ENCODE measurements at places on chromosomes 3 and 15.
A peak's percentile ranks its signal among the peaks of the same experiment; 100 is the strongest.

DNA sequence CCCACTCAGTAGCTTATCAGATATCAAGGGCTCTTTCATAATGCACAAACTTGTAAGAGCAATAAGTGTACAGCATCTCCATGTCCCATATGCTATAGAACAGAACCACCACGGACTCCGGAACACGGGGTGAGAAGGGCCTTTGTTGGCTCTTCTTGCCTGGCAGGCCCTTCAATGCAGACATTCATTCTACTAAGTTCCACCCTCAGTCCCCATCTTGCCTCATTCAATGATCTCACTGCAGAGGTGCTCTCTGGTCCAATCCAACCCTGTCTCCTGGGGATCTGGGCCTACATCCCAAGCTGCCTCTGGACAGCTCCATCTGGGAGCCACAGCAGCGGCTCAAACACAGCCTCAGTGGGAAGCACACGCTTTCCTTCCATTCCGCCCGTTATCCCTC lies 16.8 kb downstream of the HACD2 start:
- no peak for DNase-seq

DNA sequence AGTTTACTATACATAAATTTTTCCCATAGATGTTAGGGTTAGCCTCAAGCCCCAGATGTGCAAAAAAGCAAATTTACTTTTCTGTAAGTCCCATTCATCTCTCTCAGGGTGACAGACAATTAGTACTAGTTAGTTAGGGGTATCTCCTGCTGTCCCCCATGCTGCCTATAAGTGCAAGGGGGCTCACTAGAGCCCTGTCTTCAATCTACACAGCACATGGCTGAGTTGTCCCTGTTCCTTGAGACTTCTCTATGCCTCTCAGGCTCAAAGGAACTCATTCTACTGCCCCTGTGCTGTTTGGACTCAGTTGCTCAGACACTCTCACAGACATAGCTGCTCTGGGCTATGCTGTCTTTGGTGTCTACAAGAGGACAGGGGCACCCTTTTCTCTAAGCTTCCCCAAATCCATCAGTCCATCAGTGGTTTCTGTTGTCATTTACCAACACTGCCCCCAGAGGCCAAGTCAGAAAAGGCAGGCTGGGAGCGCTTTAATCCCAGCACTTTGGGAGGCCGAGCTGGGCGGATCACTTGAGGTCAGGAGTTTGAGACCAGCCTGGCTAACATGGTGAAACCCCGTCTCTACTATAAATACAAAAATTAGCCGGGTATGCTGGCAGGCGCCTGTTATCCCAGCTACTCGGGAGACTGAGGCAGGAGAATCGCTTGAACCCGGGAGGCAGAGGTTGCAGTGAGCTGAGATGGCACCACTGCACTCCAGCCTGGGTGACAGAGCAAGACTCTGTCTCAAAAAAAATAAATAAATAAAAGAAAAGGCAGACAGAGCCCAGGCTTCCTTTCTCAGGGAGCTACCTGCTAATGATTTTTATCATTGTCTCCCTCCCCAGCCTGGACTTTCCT lies 31.4 kb upstream of the PRTG start:
- DNase-seq: peak; percentile 27

DNA sequence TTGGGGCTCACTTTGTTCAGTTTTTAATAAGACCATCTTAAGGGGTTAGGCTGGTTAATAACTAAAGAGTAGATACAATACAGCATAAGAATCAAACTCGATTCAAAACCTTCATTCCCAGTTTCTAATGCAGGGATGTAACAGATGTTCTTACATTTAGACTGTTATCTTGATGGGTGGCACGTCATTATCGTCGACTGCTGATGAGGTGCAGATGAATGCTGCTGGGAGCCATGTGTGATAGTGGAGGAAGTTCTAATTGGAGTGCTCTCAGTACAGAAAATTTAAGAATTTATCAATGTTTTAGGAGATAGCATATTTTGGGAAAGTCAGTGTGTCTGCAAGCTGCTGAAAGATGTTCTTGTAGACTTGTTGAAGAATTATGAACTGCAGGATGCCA lies 331.5 kb downstream of the PTPRG start:
- DNase-seq: no peak

GRCh38 chr3:58063022-58063815 lies 55.0 kb downstream of the FLNB start:
- peak; percentile 90 for DNase-seq

- no peak for DNase-seq
These were observed 192.5 kb downstream of the ATP10A start for GRCh38 chr15:25670621-25671020.

GRCh38 chr3:138093721-138094120 lies 21.7 kb downstream of the DZIP1L start:
- DNase-seq: peak; percentile 31

GRCh38 chr3:40608091-40608490 lies 83.3 kb downstream of the ZNF621 start:
- DNase-seq: no peak

- DNase-seq: no peak
These were observed 76.3 kb upstream of the FAM98B start for GRCh38 chr15:38377636-38378035.

DNA sequence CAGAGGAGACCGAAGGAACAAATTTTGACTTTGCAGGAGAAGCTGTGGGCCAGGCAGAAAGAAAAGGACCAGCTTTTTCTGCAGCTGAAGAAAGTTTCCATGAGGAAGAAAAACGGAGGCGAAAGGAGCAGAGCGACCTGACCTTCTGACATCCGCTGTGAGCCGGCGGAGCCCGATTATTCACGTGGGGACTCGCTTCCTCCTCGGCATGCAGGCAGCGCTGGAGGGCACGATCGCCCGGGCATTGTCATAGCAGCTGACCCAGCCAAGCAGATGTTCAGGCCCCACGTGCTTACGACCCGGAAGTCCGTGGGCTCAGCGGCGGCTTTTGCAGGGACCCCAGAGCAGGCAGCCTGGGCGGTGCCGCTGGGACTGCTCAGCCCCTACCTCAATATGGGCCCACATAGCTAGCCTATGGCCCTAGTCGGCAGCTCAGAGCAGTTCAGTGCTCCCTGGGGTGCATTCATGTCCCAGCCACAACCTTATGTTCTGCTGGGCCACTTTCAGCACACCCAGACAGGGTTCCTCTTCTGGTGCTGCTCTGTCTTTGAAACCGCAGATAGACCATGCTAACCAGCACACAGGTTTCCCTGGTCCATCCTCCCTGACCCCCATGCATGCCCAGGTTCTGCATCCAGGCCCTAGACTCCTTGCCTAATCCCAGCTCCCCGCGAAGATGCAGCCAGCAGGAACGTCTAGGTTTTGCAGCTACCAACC lies 10.5 kb upstream of the EIF4A2 start:
- DNase-seq: no peak

- no peak for DNase-seq
These were observed 353.7 kb upstream of the SOX2 start for GRCh38 chr3:181358060-181358459.

DNA sequence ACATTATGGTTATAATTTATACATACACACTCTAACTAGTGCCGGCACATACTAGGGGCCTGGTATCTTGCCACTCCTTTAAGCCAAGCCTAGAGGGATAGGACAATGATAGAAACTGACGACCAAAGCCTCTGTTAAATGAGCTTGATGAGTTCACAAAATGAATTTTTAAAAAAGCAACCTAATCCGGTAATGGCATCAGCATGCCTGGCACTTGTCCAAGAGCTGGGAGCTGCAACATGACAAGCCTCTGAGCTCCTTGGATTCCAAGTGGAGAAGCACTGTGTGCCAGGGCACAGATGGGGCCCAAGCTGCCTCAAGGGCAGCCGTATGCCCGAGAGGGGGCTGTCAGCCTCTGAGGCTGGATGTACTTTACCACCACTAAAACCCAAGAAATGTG lies 9.7 kb downstream of the ETV5 start:
- peak; percentile 79 for DNase-seq

- DNase-seq: peak; percentile 83
These were observed 1.1 kb downstream of the HES1 start for GRCh38 chr3:194137008-194137505.

- DNase-seq: no peak
These were observed 469.9 kb upstream of the CBLB start for GRCh38 chr3:106338582-106339214.

DNA sequence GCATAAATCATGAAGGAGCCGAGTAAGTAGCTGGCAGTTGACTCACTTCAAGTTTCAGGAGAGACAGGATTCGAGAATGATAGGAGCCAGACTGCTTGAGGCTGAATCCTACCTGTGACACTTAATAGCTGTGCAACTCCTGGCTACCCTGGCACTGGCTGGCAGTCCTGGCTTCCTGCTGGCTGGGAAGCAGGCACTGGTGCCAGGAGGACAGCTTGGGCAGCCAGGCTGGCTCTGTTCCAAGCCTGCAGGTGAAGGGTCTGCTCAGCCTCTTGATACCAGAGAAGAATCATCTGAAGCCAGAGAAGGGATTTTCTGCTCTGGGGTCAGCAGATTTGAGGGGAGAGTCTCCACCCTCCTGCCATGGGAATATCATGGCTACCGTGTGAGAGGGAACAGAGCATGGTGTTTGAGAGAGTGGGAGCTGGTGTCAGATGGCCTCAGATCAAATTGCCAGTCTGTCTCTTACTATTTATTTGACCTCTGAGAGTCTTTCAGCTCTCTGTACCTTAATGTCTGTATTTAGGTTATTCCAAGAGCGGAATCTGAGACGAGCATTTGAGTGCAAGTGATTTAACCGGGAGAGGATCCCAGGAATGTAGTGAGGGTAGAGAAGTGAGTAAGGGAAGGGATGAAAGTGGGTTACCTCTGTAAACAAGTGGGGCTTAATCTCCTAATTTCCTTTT lies 4.4 kb upstream of the XIRP1 start:
- no peak for DNase-seq

DNA sequence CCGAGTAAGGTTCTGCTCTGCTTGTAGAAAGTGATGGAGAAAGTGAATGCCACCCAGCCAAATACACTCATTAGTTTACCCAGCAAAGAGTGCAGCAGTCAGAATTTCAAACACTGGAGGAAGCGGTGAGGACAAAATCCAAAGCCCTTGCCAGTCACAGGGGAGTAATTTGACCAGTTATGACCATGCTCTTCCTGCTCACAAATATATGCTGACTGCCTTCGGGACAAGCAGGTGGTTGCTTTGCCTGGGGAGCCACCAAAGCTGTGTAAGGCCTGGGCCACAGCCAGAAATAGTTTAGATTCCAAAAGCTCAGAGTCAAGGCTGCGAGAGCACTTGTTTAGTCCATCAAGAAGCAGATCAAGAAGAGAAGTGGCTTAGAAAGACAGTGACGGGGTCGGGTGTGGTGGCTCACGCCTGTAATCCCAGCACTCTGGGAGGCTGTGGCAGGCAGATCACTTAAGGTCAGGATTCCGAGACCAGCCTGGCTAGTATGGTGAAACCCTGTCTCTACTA lies 51.0 kb upstream of the ATP13A3 start:
- peak; percentile 81 for DNase-seq

GRCh38 chr3:11563865-11564185 lies 79.9 kb downstream of the VGLL4 start:
- no peak for DNase-seq

GRCh38 chr3:16768956-16769355 lies 115.8 kb upstream of the PLCL2 start:
- DNase-seq: peak; percentile 30

DNA sequence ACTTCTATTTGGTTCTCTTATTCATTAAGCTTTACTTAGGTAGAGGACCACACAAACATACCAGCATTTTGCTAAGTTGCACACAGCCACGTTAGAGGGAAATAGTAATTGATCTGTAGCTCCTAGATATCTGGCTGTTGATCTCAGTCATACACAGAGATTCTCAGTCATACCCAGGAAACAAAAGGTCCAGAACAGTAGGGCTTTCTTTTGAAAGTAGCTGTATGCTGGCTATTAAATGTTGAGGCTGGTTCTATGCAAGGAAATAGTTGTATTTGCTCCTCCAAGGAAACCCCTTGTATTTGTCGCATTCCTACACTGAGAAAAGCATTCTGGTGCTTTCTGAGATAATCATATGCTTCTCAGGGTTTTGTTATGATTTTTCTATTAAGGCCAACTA lies 523.8 kb downstream of the SOX2 start:
- no peak for DNase-seq

- DNase-seq: no peak
These were observed 28.9 kb upstream of the BHLHE40 start for GRCh38 chr3:4950351-4950784.

DNA sequence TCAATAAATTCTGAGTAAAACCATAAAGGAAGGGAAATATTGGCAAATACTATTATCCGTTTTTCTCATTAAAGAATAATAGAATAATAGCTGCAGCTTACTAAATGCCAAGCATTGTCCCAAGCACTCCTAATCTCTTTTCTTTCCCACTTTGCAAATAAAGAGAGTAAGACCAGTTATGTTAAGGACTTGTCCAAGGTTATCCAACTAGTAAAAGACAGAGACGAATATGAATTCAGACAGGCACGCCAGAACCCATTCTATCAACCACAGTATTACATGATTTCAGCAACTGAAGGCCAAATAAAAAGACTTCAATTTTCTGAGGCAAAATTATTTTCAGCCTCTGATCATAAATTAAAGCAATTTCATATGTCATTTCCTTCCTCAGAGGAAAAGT lies 235.5 kb downstream of the STAG1 start:
- no peak for DNase-seq

DNA sequence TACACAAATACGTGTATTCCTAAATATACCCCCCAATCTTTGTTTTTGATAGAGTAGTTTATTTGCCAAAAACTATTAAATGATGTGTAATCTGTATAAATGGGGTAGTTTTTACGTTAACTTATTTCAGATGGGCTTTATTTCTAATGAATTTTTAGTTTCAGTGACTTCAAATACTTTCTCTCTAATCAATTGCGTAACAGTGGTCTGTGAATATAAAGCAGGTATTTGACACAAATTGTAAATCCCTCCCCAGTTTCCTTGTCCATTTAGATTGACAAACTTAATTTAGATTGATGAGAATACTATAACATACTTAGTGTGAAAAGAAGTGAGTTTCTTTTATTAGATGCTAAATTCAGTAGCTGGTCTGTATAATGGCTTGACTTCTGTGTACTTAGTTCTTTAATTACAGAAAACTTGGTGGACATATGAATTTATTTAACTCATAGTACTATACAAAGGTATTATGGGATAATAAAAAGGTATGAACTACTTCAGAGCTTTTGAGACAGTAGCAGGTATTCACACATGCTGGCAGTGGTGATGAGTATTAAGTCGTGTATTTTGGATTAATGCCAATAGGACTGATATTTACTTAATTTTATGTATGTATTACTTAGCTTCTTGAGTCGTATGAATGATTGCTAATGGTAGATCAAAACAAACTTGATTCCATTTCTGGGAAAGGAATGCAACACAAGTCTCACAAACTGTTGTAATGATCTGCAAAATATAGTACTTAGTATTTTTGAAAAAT lies 81.6 kb downstream of the STT3B start:
- DNase-seq: peak; percentile 34
